ENCODE measurements at places on chromosomes 1 and 21.

- DNase-seq, result peak; percentile 22
Measured at GRCh38 chr1:210586771-210587170, 258.1 kb downstream of the HHAT start.

GRCh38 chr1:75092141-75092540 lies 42.0 kb upstream of the LHX8 start:
- no peak for DNase-seq

GRCh38 chr1:66850989-66851388 lies 49.9 kb upstream of the INSL5 start:
- no peak for DNase-seq

GRCh38 chr1:190759807-190760206 lies 282.1 kb upstream of the BRINP3 start:
- no peak for DNase-seq

- DNase-seq, result no peak
Measured at GRCh38 chr1:235111107-235111506, 17.5 kb downstream of the TOMM20 start.

DNA sequence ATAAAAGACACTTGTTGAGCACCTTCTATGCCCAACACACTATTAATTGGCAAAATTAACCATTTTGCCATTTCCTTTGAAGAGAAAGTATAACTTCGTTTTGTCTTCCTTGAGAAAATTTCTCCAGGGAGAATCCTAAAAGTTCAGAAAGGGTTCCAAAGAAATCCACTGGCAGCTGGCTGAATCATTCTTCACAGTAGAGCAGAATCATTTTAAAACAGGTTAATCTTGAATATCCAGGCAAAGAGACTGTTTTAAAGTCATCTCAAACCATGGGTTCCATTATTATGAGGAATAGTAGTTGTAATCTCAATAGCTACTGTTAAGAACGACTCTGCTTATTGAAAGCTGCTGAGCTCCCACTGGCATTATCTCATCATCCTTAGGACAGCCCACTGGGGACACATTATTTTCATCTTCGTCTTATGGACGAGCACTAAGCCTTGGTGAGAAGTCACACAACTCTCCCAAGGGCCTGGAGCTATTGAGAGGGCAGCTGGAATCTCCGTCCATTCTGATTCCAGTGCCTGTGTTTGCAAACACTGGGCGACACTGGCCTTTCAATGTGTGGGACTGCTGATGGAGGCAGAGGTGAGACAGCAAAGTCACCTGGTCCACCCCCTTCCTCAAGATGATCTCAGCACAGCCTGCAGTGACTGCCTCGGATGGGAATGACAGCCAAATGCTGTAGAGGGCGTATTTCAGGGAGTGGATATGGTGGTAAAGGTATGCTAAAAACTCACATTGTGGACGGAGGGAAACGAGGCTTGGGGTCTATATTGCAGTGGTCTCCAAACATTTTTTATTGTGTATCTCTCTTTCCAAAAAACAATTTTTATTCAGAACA lies 15.3 kb upstream of the PGBD5 start:
- DNase-seq, result peak; percentile 18

DNA sequence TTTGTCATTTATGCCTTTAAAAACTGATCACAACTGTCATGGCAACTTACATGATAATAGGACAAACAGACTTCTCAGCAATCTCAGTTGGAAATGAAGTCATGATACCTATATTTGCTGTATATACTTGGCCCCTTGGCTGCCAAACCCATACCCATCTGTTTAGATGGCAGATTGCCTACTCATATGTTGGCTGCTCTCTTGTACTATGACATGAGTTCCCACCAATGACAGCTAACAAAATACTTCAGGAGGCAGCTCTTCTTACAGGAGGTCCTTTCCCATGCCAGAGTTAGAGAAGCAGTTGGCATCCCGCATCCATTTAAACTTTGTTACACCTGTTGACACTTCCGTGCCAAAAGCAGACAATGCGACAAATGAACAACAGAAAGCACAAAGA lies 603.1 kb upstream of the ADGRL2 start:
- DNase-seq, result no peak

DNA sequence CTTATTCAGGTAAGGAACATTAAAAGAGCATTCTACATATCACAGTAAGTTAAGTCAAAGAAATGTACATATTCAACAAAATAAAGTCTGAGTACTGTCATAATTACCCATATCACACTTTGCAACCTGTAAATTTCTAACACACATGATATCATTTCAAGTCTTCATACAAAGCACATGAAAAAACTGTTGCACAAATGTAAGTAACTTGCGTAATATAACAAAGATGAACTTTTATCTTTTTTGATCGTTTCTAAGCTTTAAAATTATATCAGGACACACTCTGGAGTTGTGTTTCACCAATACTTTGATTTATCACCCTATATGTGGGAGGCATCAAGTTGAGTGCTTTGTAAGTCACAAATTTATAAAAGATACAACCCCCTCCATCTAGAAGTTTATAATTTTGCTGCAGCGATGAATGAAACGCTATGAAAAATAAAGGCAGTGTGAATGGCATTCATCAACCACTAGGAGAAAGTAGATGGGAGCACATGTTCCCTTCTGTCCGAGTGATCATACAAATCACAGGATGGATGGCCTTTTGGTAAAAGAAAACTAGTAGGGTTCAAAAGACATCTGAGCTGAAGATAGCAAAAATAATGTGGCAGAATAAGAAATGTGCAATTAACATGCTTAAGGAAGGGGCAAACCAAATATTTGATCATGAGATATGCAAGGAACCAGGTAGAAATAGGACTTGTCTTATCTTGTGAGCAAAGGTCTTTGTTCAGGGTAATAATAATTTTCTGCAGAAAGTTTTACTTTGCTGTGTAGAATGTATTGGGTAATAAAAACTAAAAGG lies 27.5 kb downstream of the NRIP1 start:
- DNase-seq, result no peak

DNA sequence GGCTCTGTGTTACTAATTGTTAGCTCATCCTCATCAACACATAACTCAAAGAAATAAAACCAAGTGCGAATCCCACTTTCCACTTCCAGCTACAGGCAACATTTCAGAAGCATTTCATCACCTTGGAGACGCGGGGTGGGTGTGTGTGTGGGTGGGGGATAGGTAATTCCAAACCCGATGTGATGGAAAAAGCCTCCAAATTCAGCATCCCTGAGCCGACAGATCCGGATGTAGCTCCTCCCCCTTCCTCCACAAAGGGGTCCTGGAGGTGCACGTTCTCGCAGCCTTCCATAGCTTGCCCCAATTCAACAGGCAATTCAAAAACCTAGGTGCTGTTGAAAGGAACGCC lies 486 bp downstream of the HSPA13 start:
- DNase-seq, result no peak

DNA sequence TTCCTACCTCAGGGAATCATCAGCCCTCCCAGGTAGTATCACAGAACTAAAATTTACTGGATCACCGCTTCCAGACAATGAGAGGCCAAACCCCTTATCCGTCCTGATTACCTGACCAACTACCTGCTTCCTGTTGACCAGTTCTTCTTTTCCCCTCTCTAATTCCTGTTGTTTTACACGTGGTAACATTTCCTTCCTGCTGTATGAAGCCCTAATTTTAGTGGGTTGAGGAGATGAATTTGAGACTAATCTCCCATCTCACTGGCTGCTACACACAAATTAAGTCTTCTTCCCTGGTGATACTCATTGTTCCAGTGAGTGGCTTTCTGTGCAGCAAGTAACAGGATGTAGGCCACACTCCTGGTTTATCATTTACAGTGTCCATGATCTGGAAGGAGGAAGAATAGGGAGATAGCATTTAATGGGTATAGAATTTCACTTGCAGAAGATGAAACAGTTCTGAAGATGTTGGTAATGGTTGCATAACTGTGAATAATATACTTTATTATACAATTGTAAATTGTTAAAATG lies 2112.9 kb downstream of the NCAM2 start:
- DNase-seq, result no peak

DNA sequence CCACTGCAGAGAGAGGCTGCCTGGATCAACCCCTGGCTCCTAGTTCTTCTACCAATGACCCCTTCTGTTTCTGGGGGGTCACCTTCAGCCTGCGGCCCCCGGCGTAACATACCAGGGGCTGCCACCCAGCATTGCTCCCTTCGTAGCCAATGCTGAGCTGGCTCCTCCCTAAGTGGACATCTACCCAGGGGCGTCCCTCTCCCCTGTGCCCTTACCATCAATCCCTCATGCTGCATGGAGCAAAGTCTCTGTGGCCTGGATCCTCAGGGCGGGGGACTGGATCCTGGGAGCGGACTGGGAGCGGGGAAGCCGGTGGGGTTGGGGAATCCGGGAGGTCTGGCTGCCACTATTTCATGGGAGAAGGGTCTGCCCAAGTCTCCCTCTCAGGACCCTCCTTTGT lies 28.6 kb downstream of the TRIM67 start:
- DNase-seq, result no peak

- no peak for DNase-seq
Measured at GRCh38 chr21:17699524-17700189, 87.0 kb upstream of the BTG3 start.

Measured in NCI-H82 (cell line).